ENCODE measurements at places on chromosomes 1 and 21. TPM values are rescaled to one million over a fixed set of nuclear protein-coding genes. Genes with fewer than 3 reads are reported as not detected.

The SYCP1 gene
- total RNA-seq: not detected

The GSTM4 gene
- total RNA-seq: 10.2 TPM

The CRABP2 gene
- 45.6 TPM for total RNA-seq

The SERTAD4 gene
- total RNA-seq: 0.20 TPM

The UTS2 gene
- not detected for total RNA-seq

The EPS8L3 gene
- not detected for total RNA-seq

The RHD gene
- total RNA-seq: under 0.01 TPM

The FBXO2 gene
- not detected for total RNA-seq

The CYYR1 gene
- total RNA-seq: not detected

The NPL gene
- total RNA-seq: 5.1 TPM

The TNFRSF9 gene
- under 0.01 TPM for total RNA-seq

The AGT gene
- total RNA-seq: 0.73 TPM

The CR1L gene
- total RNA-seq: not detected
